Stimulated activated CD8-positive, alpha-beta memory T cell treated with anti-CD3 and anti-CD28 coated beads, Interleukin-12 subunit alpha, Interleukin-12 subunit beta, amount 100 ng/mL, for 1 hour (primary cell): ENCODE measurements at places on chromosomes 11 and 22.

DNA sequence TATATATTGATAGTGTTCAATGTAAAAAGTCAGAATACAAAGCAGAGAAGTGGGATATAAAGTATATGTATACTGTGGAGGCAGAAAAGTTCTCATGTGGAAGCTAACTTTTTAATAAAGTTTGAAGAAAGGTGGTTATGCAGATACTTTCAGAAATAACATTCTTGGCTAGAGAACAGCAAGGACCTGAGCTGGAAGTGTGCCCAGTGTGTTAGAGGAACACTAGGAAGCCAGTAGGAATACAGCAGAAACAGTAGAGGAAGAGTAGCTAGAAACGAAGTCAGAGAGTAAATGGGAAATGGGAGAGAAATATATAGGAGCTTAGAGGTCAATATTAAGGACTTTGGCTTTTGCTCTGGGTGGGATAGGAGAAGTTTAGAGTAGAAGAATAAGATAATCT lies 464.9 kb upstream of the CCDC90B start:
- no peak for DNase-seq

GRCh38 chr11:128759597-128759996 lies 65.7 kb downstream of the FLI1 start:
- DNase-seq: no peak

DNA sequence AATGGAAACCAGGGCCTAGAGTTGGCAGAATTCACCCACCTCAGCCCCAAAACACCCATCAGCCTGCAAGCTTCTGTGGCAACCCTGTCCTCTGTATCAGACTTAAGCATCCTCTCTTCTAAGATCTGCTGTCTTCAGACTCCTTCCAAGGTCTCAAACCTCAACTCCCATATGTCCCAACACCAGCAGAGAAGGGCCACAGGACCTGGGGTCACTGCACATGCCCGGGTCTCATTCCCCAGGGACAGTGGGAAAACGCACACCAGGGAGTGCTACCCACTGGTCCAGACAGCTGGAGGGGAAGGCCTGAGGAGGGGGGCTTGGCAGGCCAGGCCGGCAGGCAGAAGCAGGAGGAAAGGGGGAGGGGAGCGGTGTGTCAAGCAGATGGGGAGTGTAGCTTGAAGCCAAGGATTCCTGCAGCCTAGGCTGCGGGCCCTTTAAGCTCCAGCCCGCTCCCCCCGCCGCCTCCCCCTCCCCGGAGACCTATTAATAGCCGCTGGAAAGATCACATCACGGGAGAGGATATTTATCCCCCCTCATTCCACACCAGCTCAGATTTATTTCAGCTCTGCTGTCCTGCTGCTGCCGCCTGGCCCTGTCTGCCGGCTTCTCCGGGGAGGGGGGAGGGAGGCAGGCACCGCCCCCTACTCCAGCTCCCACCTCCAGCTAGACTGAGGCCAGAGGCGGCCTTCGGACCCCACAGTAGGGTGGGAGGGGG lies 16.7 kb downstream of the BCL9L start:
- DNase-seq: no peak

- DNase-seq: no peak
These were observed 103.6 kb upstream of the HSD17B12 start for GRCh38 chr11:43576803-43577521.

GRCh38 chr11:133399855-133400625 lies 132.3 kb downstream of the OPCML start:
- no peak for DNase-seq

GRCh38 chr11:128662076-128662475 lies 31.8 kb upstream of the FLI1 start:
- no peak for DNase-seq

DNA sequence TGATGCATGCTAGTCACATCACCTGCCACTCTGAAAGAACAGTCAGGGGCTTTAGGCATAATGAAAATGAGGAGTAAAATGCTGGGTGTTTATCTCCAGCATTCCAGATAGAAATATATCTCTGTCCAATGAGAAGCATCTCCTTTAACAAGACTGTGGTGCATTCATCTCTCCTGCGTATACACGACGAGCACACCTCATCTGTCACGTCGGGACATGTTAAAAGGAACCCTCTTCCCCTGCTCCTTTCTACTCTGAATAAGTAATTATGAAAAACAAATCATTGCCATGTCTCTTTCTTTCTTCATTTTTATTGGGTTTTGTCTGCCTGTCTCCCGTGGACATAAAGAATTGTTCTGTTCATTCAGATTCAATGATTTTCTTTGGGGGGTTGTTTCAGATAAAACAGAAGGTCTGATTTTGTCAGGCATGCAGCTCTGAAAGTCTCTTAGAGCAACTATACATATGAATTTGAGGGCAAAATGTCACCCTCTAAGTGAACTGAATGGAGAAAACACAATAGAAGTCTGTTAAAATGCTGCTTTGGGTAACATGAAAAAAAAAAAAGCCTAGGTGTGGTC lies 195.0 kb downstream of the MAML2 start:
- DNase-seq: no peak

DNA sequence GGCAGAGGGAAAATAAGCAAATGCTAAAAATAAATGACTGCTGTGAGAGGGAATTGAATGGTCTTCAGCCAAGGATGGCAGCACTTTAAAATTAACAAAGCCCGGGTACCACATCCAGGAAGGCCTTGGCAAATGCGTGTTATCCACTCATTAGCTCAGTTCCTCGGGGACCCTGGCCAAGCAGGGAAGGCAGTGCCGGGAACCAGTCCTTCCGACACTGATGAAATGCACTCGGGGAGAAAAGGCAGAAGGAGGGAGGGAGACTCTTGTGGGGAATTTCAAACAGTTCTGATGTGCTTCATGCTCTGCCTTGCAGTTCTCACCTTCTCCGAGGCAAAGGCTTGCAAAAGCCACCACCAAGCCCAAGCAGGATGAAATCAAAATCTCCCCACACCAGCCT lies 38.3 kb downstream of the CLPB start:
- no peak for DNase-seq

GRCh38 chr11:69880041-69880825 lies 61.0 kb upstream of the FGF3 start:
- no peak for DNase-seq

DNA sequence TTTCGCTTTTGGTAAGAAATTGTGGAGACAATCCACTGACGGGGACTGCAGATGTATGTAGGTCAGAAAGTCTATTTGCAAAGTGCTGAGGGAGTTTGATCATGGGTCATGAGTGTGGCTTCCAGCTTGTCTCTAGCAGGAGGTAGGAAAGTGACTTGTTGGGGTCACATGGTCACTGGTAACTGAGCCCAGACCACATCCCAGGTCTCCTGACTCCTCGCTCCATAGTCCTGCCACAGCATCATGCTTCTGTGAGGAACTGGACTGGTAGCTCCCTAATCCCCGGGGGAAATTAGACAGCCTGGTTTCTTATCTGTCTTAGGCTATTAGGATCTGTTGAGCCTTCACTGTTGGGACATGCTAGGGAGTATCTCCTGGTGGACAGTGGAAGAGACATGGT lies 142.1 kb downstream of the MYO18B start:
- DNase-seq: no peak

DNA sequence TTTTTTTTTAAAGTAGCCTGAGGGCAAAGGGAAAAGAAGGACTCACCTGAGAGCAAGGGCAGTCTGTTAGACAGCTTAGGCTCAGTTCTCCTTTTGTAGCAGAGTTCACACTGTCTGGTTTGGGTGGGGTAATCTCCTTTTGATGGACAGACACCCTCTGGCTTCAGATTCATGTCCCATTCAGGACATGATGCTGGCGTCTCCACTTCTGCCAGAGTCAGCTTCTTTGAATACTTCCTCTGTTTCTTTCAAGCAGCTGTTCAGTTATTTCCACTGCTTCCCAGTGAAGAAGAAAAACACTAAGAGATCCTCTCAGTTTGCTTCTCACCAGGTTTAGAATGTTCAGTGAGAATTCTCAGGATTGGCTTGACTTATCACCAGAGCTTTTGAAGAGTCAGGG lies 79.0 kb upstream of the HSD17B12 start:
- no peak for DNase-seq

- no peak for DNase-seq
These were observed 16.8 kb downstream of the CD5 start for GRCh38 chr11:61119055-61119454.

GRCh38 chr11:69540118-69541000 lies 58.9 kb downstream of the LINC01488 start:
- no peak for DNase-seq

- no peak for DNase-seq
These were observed 3.4 kb upstream of the NXPE1 start for GRCh38 chr11:114563077-114563476.

- DNase-seq: no peak
These were observed 3.8 kb downstream of the NCF4 start for GRCh38 chr22:36864454-36865215.

DNA sequence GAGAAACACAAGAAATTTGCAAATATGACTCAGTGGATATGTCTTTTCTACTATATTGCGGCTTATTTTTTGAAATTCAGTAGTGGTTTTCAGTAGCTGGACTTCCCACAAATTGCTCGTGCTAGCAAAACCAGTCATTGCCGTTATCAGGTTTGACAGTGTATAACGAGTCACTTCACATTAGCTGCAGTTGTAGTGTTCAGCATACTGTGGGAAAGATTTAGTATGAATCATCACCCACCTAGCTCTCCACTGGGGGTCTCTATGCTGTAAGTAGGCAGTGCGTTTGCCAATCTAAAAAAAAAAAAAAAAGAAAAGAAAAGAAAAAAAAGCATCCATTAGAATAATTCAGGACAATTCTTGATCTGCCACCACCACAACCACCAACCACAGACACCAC lies 1318.9 kb downstream of the LRRC4C start:
- no peak for DNase-seq

DNA sequence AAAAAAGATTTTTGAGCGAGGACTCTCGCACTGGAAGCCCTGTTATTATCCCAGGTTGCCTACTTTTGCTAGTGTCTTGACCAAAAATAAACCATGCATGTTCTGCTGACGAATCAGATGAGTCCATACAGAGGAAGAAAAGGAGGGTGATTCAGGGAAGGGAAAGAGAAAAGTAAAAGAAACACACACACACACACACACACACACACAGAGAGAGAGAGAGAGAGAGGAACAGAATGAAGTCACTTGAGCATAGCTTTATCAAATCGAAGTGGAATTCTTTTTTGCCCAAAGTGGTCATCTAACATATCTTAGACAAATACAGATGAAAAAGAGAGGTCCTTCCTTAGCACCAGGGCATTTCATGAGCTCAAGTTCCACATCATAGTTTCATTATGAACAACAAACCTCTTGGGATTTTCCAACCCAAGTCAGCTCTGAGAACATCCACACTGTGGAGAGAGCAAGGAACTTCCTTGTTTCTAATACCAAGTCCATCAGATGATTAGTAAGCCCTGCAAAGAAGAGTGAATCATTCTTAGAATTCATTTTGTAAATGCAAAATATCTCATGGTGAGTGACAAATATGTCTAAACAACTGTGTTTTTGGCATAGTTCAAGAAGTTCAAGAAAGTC lies 7.7 kb upstream of the MMP12 start:
- DNase-seq: no peak

GRCh38 chr11:112216561-112217105 lies 9.6 kb upstream of the PTS start:
- no peak for DNase-seq

DNA sequence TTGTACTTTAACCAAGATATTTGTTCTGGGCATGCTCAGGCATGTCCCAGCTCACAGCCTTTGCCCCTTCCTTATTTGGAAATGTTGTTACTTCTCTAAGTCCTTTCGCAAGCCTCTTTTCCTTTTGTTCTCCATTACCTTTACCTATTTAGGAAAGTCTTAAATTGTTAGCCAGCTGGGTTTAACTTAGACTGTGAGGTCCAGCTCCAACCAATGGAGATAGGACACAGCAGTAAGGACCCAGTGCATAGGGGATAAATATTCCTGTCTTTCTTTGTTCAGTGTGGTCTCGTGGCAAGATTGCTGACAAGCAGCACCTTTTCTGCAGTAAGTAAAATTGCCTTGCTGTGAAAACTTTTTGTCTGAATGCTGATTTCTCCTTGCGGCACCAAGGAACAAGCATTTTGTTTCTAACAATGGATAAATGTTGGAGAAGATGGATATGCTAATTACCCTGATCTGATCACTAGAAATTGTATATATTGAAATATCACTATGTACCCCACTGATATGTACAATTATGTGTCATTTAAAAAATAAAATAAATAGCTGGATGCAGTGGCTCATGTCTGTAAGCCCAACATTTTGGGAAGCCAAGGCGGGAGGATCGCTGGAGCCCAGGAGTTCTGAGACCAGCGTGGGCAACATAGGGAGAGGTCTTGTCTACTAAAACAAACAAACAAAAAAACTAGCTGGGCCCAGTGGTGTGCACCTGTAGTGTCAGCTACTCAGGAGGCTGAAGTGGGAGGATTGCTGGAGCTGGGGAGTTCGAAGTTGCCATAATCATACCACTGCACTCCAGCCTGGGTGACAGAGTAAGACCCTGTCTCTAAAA lies 31.9 kb upstream of the FTH1 start:
- DNase-seq: no peak

GRCh38 chr11:26276798-26277424 lies 55.0 kb upstream of the ANO3 start:
- no peak for DNase-seq

DNA sequence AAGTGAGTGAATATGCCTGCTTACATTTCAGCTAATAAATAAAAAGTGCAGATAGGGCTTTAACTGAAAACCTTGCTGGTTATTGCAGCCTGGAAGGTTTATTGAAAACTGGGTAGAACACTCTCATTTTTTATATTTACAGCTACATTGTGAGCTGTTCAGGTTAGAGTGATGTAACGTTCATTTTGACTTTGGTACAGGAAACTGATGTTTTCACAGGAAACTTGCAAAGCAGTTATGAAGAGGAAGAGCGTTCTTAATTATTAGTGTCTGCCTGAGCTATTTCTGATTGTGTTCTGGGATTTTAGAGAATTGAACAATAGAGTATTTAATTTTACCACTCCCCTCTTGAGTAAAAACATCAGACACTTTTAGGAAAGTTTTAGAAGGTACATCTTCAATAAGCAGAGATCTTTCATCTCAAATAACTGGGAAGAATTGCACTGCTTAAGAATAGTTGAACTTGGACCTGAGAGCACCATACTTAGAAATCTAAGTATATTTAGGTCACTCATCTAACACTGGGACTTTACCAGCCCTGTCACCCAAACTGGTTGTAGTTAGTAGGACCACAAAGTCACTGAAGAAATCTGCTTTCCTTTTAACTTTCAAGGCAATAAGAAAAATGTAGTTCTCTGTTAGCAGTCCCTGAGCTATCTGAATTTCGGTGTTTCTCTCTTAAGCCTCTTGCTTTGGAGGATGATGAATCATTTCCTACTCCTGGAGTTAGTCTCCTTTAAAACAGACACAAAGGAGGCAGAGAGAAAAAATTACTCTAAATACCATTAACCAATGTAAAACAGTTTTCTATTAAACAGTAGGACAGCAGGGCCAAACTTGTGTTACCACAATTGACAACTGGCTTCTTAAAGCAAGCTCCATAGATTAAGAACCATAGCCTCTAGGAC lies 128.6 kb upstream of the DDI1 start:
- DNase-seq: no peak

- DNase-seq: no peak
These were observed 58.9 kb upstream of the THY1 start for GRCh38 chr11:119481667-119482400.

DNA sequence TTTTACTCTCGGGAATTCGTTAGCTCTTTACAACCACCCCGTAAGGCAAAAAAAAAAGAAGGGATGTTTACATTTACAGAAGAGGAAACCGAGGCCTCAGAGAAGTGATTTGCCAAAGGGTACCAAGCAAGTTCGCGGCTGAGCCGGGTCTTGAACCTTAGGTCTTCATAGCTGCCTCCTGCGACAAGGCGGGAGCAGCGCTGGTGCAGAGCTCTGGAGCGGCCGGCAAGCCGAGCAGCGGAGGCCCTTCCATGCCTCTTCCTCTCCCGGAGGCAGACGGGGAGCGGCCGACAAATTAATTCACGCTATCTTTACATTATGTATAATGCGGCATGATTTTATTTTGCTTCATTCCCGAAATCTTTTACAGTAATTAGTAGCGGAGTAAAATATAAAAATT lies 536.3 kb downstream of the INSC start:
- DNase-seq: no peak
